GM04504 (cell line): ENCODE measurements at places on chromosomes 3 and 15.

DNA sequence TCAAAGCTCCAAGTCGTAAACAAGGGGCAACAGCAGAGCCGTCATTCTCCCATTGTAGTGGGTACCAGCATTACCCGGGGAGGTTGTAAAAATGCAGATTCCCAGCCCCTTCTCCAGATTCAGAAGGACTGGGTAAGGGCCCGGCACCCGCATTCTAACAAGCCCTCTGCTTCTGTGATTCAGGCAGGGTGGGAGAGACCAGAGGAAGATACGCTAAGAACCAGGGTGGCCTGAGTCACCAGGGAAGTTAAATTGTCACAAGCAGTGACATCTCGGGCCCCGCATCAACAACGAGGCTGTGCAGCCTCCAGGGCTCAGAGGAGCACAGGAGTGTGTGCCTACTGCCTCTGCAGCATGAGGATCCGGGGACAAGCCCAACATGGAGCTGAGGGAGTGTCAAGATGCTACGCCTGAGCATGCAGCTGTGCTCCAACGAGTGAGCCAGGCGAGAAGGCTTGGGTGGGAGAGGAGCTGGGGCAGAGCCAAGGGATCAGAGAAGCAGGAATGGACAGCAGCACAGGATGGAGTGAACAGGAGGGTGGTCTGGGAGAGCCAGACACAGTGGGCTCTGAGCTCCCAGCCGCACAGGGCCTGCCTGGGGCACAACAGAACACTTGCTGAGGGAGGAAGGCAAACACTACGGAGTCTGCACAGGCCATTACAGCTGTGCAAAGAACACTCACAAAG, 68.5 kb downstream of the CPN2 start:
- DNase-seq: no peak

DNA sequence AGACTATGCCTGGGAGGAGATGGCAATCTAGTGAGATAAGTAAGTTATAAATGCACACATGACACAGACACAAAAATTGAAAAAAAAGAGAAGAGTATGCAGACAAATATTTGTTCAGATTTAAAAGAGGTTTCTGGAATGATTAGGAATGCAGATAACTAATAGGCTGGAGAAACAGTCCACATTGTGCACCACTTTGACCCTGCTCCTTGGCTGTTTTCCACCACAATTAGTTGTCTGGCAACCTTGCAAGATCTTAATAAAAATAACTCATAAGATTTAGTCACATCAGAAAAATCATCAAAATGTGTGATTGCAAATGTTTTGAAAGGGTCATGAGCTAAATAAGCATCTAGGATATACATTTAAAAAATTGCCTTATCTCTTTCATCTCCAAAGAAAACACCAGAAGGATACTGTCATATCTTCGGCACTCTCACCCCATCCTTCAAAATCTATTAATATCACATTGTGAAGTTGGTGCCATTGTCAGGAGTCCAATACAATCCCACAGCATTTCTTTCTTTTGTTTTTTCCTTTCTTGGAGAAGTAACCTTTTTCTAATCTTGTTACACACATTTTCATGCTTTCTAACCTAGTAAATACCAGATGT, 153.7 kb upstream of the KCNMB2 start:
- DNase-seq: peak; percentile 87

DNA sequence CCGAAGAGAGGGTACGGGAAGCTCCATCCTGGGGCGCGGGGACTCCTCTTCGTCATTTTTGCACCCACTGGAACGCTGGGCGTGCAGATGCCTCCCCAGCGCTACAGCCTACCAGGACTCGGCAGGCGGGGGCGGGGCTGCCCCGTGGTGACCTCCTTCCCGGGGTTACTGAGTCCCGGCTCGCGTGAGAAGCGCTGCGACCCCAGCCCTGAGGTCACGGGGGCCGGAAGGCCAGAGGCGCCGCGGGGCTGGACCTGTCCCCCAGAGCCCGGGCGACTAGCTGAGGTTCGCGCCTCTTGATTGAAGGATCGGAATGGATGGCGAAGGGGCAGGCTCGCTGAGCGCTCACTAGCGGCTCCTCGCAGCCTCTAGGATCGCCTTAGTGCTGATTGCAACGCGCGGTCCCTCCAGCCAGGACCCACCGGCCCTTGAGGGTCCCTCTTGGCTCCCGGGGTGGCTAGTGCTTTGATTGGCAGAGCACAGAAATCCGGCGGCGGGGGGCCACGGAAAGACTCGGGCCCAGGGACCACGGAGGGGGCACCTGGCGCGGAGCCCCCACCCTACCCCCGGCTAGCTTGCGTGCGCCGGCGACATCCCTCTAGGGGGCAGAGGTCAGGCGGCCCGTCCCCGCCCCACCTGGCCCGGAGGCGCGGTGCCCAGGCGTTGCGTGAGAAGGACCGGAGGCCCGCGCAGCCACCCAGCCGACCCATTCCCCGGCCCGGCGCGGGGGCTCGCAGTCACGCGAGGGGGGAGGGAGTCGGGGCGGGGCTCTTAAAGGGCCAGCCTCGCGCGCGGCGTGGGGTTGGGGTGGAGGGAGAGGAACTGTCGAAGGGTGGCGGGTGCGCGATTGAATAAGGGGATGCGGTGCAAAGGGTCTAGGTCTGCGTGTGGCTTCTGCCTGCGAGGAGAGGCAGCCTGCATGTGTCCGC, 781 bp upstream of the CYP1A1 start:
- no peak for DNase-seq

- DNase-seq: no peak
These were observed 90.2 kb upstream of the ABHD17C start for GRCh38 chr15:80604583-80605575.

DNA sequence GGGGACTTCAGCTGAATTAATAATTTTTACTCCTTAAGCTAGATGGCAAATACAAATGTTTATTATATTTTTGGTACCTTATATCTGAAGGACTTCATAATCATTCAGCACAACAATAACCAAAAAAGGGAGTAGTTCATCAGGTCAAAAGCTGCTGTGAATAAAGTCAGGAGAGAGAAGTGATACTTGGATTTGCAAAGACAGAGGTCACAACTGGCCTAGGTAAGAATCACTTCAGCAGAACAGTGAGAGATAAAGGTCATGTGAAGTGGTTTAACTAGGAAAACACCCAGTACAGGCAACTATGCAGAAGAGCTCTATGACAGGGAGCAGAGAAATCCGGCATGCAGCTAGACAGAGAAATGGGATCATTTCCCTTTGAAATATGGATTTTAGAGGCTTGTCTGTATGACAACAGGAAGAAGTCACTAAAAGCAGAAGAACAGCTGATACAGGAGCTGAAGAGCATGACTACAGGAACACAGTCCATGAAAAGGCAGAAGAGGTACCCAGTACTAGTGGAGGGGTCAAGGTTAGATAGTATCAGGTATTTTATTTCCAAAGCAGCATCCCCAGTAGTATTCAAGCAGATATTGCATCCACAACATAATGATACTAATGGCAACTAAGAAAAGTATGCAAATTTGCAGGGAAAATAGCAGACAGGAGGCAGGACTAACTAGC, 25.7 kb downstream of the ZMAT3 start:
- no peak for DNase-seq
